ENCODE measurements at places on chromosomes 12 and 14. TPM values are rescaled to one million over a fixed set of nuclear protein-coding genes. Genes with fewer than 3 reads are reported as not detected.

- DNase-seq = no peak
Observed at GRCh38 chr14:92581966-92582566, 68.5 kb downstream of the RIN3 start.

GRCh38 chr12:132723764-132724140 lies 13.1 kb downstream of the PGAM5 start:
- no peak for DNase-seq

- DNase-seq = peak; percentile 58
Observed at GRCh38 chr12:20000229-20000849, 368.0 kb upstream of the PDE3A start.

DNA sequence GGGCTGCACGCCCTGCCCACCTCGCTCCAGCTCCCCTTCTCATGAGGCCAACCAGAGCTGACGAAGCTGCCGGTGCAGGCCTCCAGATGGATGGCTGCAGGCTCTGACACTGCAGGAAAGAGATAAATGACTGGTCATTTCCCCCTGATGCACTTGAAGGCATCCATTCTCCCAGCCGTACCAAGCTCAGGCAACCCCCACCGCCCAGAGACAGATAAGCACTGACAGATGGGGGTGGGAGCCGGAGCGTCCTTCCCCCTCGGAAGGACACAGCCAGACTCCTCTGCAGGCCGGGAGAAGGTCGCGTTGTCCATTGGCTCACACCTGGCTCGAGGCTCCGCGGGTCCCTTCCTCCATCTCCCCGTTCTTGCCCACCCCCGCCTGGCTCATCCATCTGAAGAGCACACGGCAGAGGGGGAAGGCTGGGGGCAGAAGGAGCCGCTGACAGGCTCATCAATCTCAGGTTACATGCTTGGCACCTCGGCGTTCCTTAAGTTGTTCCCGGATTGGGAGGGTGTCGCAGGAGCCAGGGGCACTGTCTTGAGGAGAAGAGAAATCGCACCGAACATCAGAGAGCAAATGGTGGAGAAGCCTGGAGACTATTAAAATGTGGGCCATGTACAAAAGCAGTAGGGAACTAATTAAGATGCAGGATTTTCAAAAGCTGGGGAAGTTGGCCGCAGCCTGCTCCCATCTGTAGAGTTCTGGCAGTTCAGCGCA lies 151.6 kb downstream of the DPF3 start:
- no peak for DNase-seq

DNA sequence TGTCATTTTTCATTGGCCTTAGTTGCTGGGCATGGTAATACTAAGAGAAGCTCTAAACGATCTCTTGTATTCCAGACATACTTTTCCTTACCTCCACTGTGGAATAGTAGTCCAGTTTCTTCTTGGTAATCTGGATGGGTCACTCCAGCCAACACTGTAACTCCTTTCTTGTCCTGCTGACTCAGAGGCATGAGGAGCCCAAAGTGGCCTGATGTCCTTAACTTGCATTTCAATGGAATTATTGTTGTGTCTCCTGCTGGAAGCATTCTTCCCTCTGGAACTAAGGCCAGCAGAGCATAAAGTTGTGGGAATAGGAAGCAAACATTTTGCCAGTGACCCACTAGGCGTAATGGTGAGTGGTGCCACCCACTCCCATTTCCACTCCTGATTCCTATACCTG lies 33.1 kb downstream of the DAAM1 start:
- DNase-seq = peak; percentile 96

GRCh38 chr12:104618691-104619090 lies 161.9 kb downstream of the CHST11 start:
- DNase-seq = no peak

GRCh38 chr14:58812050-58812910 lies 174.5 kb downstream of the DACT1 start:
- DNase-seq = no peak

The APOLD1 gene
- 57.6 TPM for total RNA-seq

- no peak for DNase-seq
Observed at GRCh38 chr14:84272290-84272721, 1257.6 kb upstream of the FLRT2 start.

The TRHDE gene
- total RNA-seq = not detected

The TAS2R8 gene
- not detected for total RNA-seq

All from SK-MEL-5 (cell line).